ENCODE measurements at places on chromosomes 2 and 18.

DNA sequence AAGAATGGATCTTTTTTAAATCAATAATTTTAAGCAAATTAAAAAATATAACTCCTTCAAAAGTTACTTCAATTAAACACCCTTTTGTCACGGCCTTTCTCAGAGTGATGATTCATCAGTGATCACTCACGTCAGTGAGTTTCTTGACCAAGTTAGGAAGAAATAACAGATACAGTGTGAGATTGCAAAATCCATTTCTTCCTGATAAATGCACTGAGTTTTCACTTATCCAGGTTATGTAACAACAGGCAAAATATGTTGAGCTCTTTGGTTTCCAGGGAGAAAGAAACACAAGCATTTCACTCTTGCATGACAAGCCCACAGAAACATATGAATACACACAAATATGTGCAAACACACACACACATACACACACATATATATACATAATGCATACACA lies 195.9 kb upstream of the CYRIA start:
- peak; percentile 89 for DNase-seq

DNA sequence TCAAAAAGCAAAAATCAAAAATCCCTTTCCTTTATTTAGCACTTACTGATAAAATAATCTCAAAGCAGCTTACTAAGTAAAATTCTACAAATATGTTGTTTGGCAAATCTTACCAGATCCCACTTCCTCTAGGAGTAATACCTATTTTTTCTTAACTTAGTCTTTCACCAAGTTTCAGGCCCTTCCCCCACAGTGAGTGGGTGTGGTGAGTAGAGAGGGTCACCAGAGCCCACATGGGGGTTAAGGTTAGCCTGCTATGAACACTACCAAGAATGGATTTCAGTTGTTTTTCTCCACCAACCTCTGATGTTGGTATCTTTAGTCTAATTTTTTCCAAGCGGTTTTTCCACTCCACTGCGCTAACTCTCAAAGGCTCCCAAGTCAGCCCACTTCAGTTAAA lies 23.2 kb downstream of the PIAS2 start:
- no peak for DNase-seq

DNA sequence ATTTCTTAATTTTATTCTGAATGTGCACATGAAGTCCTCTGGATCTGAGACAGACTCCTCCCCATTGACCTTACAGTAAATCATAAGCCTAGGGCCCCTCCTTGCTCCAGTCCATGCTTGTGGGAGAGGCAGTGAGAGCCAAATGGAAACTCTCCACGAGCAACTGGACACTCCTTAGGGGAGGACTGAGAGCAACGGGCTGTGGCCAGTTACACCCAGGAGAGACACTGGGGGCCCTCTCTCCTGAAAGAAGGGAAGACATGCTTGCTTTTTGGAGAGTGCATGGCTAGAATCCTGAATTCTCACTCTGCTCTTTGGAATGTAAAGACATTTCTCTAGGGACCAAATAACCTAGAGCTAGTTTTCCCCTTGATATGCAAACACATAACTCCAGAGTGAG lies 49.0 kb upstream of the BIN1 start:
- no peak for DNase-seq

DNA sequence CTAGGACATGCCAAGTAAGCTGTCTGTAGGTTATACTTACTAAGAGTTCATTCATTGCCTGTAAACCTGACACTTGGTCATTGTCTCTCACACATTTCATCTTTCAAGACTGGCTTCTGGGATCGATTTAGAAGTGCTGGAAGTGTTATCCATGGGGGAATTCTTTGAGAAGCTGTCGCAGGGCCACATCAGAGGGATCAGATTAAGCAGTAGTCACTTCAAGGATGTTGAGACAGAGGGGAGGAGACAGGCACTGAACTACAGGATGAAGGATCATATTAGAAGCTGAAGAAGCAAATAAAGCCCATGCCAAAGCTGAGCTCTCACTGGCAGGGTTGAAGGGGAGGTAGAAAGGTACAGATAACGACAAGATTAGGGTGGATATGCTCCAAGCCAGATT lies 49.0 kb downstream of the CDK15 start:
- no peak for DNase-seq

GRCh38 chr2:113083296-113083695 lies 15.5 kb downstream of the IL1F10 start:
- peak; percentile 99 for DNase-seq

DNA sequence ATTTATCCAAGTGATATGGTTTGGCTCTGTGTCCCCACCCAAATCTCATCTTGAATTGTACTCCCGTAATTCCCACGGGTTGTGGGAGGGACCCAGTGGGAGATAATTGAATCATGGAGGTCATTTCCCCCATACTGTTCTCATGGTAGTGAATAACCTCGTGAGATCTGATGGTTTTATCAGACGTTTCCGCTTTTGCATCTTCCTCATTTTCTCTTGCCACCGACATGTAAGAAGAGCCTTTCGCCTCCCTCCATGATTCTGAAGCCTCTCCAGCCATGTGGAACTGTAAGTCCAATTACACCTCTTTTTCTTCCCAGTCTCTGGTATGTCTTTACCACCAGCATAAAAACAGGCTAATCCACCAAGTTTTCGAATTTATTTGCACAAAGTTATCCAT lies 20.3 kb upstream of the CHST10 start:
- DNase-seq = no peak

DNA sequence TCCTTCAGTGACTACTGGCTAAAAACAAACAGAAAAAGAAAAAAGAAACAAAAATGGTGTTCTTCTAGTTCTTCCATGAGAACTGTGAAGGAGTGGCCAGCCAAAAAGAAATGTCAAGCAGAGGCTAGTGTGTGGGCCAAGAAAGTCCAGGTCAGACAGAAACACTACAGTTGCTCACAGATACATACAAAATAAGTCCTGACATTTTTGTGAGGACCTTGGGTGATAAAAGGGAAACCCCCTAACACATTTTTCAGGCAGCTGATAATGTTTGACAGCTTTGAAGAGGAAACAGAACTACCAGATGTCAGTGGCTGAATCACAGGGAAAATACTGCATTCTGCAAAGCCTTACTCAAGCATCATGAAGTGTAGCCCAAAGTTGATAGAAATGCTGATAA lies 28.1 kb downstream of the ARHGAP25 start:
- DNase-seq = peak; percentile 96

- DNase-seq = no peak
Observed at GRCh38 chr2:222714361-222715241, 43.1 kb downstream of the MOGAT1 start.
